ENCODE measurements at places on chromosomes 7 and 10.

DNA sequence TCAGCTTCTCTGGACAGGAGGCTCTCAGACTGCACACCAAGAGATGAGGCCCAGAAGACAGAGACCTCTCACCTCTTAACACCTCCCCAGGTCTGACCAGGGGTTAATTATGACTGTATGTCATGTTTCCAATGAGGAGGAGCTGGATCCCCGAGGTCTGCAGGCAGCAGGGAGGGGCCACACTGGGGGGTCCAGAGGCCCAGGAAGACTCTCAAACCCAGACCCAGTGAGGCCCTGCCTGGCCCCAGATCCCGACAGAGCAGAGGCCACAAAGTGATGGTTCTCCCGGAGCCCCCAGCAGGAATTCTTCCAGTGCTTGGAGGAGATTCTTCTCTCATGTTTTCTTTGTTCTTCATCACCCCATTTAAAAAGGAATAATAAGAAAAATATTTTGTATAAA, 28.8 kb downstream of the PTPRN2 start:
- no peak for DNase-seq

- DNase-seq = no peak
These were observed 20.6 kb downstream of the SORBS1 start for GRCh38 chr10:95540514-95541052.

DNA sequence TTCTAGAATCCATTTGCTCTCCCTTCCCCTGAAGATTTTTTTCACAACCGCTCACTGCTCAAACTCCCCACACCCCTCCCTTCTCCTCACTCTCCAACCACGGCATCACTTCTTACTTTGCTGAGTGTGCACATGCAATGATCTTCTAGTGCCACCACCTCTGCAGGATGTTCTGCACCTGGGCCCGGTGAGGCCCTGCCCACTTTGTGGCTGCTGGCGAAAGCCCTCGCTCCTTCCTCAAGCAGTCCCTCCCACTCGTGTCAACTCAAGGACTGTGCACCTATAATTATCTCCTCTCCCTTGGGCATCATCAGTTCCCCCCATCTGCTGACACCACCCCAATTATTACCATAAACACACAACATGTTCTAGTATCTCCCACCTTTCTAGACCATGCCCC, 91.0 kb upstream of the LANCL2 start:
- DNase-seq = no peak

DNA sequence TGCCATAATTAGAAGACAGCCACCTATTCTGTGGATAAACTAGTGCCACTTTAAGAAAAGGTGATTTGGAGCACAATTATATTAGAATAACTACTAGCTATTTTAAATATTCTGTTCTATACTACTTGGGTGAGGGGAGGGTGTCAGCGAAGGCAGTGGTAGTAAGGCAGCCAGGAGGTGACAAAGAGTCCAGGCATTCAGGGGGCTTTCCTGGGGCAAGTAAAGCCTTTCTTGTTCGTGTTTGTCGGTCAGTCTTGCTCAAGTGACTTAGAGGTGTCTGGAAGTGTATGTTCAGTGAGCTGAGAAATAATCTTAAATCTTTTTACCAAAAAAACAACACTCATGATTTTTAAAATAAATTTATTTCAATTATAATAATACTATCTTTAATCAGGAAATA, 34.4 kb downstream of the ADD3 start:
- no peak for DNase-seq

- DNase-seq = no peak
These were observed 185.1 kb downstream of the DGKI start for GRCh38 chr7:137661634-137662033.
